ENCODE measurements at places on chromosomes 5 and 9.

GRCh38 chr5:35297755-35298154 is 67.5 kb upstream of the PRLR start:
- DNase-seq = peak; percentile 64

GRCh38 chr9:3359048-3359692 is 166.6 kb downstream of the RFX3 start:
- DNase-seq = no peak

GRCh38 chr5:38104497-38105230 is 153.7 kb upstream of the EGFLAM start:
- no peak for DNase-seq

- no peak for DNase-seq
These were observed 88.8 kb downstream of the OLFM1 start for GRCh38 chr9:135176284-135176683.

- DNase-seq = no peak
These were observed 318.1 kb upstream of the PIK3R1 start for GRCh38 chr5:67897431-67897830.

DNA sequence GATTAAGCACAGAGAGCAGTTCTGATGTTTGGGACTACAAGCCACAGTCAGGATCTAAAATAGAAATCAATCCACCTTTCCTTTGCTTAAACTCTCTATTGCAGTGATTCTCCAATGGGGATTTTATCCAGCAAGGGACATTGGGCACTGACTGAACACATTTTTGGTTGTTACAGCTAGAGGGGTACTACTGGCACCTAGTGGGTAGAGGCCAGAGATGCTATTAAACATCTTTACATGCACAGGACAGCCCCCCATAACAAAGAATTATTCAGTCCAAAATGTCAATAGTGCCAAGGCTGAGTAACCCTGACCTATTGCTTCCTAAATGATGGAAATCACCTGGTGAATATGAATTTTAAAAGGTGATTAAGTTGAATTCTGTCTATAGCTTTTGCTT is 12.0 kb downstream of the ZNF622 start:
- DNase-seq = no peak

- DNase-seq = peak; percentile 75
These were observed 27.4 kb downstream of the FAM219A start for GRCh38 chr9:34430843-34431437.

DNA sequence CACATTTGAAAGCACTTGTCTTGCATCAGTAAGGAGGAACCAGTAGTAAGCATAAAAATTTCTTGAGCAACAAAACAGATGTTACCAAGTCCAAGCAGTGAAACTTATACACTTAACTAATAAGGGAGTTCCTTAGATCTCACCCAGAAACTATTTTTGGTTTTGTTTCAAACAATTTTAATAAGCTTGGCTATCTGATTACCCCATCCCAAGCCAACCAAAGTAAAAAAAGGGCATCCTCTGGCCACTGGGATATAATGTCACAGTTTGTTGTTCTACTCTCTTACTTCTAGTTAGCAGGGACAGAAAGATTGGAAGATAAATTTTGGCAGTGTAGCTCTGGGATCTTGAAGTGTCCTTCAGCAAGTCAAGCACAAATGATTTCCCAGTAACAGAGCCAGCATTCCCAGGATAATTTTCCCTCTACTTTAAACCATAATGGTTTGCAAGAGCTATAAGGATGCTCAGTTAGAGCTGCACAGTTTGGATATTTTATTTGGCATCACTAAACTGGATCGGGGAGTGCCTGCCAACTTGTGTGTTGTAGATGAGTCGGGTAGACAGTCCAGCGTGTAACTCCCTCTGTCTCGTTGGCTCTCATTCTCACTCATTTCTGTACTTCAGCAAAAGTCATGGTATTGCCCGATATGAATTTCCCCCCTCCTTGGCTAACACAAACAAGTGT is 161.9 kb upstream of the HMHB1 start:
- DNase-seq = no peak

DNA sequence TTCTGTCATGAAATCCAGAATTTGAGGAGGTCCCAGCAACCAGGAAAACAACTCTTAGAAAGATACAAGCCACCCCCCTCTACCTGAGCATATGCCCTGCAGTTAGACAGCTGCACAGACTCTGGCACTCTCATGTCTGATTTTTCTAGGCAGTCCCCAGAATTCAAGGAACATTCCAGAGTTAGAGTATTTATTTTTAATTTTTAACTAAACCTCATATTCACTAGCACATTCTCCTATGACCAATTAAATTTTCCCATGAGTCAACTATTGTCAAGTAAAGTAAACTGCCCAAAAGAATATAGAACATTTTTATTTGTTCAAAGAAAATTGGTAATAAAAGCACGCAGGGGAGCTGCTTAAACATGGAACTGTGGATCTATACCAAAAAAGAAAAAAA is 490.5 kb upstream of the SEMA6A start:
- no peak for DNase-seq

DNA sequence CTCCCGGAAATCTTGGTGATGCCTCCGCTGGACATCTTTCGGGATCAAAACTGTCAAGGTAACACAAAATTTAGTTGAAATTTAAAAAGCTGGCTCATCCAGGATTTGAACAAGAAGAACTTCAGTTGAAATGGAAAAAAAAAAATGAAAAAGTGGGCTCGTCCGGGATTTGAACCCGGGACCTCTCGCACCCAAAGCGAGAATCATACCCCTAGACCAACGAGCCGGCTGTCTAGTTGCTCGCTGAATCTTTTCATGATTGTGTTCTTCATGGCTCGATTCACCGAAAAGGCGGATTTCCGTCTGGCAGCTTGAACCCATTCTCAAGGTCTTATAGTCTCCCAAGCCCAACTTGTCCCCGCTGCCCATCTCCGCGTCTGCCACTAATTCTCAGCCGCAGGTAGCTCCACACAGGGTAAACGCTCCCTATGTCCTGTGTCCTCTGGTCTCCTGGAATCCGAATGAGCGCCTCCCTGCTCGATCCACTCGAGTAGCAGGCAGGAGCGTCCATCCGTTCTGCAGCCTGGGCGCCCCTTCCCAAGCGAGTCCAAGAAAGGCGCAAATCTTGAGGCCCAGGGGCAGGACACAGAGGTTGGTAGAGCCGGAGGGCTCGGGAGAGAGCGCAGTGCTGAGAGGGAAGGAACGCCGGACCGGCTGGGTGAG is 16.2 kb downstream of the TRIM7 start:
- DNase-seq = peak; percentile 80

GRCh38 chr9:97425336-97425972 is 13.6 kb downstream of the TDRD7 start:
- DNase-seq = peak; percentile 13

- DNase-seq = no peak
These were observed 21.5 kb upstream of the UBAC1 start for GRCh38 chr9:135982499-135983207.

GRCh38 chr9:89999176-89999533 is 394.3 kb downstream of the GADD45G start:
- peak; percentile 88 for DNase-seq

GRCh38 chr5:78920604-78921003 is 64.5 kb downstream of the ARSB start:
- peak; percentile 49 for DNase-seq

DNA sequence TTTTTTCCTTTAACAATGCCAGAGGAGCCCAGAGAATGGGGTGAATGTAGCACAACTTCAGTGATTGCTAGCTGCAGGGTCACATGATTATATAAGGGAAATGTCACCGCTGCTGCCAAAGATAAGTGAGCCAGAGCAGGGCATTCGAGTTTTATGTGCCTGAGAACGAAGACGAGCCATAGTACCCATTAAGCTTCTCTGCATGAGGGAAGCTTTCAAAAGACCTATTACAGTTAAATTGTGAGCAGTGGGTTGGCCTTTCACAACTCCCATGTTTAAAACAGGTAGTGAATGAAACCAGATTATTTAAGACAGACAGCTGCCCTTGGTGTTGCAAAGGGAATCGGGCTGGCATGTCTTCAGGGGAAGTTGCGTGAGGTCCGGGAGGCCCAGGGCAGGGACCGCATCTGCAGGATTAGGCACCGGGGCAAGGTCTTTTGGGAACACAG is 82.4 kb upstream of the TNFAIP8 start:
- DNase-seq = no peak

DNA sequence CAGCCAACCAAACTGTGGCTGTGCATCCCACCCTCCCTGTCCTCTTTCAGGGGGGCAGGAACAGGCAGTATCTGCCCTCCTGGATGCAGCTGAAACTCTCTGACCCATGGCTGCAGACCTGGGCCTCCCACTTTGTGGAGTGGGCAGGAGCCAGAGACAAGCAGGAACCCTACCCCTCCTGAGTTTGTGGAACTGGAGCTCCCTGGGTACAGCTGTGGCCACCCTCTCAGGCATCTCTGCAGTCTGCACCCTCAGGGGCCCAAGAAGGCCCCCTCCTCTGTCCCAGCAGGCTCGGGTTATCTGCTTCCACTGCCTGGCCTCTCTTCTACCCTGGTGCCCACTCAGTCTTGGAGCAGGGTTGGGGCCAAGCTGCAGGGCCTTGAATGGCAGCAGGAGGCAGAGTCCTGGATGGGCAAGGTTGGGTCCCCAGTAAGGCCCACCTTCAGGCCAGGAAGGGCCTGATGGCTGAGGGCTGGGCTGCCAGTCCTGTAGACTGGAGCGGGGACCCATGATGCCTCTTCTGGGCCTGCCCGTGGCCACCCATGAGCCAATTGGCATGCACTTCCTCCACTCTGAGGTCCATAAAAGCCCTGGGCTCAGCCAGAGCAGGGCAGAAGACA is 619.9 kb downstream of the KIF4B start:
- DNase-seq = no peak

DNA sequence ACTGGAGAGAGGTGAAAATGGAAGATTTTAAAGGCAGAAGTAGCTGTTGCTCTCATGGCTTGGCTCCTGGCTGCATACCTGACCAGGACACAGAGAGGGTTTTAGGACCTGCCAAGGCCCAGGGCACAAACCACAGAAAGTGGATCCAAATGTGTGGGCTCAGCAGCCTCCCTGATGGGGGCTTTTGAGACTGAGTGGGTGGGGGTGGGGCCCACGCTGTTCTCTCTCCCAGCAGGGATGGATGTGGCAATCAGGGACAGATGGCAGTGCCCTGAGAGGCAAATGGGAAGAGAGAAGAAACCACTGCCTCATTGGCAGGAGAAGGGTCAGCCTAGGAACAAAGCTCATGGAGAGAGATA is 34.9 kb upstream of the TIFAB start:
- no peak for DNase-seq

DNA sequence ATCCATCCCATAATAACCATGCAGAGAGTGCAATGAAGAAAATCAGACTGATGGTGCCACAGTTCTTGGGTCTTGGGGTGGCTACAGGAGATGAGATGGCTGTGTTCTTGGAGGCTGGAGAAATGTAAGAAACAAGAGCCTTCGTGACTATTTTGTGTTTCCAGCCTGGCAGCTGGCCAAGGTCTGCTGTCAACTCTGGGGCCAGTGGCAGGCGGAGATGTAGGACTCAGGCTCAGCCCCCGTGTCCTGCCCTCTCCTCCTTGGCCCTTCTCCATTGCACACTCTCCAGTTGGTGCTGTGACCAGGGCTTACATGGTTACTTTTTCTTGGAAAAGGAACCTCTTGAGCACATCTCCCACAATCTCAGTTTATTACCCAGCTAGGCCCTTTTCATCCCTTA is 235.4 kb downstream of the DMRT2 start:
- no peak for DNase-seq

DNA sequence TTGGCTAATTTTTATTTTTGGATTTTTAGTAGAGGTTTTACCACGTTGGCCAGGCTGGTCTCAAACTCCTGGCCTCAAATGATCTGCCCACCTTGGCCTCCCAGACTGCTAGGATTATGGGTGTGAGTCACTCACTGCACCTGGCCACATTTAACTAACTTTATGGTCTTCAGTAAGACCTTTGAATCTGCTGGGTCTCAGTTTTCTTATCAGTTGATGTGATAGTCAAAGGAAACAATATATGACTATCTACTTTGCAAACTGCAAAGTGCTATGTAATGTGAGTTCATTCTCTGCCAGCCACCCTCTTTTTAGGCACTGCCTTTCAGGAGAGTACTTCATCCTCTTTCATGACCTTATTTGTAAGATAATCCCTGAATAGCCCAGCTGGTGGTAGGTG is 474.7 kb downstream of the PDE4D start:
- no peak for DNase-seq

GRCh38 chr9:110864011-110864410 is 174.3 kb downstream of the LPAR1 start:
- no peak for DNase-seq

DNA sequence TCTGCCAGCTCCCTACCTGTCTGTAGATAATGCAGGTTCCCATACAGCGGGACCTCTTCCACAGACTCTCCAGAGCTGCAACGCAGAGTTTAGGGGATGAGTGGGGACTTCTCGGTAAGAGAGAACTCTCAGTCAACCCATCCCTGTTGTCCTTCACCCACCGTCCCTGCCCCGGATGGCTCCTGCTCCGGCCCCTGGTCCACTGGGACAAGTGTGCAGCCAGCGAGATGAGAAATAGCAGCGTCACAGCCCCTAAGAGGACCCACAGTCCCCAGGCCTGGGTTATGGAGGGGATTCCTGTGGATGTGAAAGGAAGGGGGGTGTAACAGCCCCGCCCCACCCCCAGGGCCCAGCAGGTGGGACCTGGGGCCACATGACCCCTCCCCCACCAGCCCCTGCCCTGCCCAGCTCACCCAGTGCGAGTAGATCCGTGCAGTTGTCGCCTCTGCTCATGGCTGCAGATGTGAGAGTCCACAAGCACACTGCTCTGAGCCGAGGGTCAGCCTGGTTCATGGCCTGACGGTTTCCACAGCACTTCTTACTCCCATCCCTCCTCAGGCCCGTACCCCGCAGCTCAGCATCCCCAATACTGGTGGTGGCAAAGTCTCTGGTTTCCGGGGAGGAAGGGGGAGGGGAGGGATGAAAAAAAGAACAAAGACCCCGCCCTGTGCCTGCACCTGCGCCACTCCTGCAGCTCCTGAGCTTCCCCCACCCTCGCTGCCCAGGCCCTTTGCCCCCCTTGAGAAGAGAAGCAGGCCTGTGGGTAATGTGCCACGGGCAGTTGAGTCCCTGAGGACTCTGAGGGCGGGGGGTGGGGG is at the start of gene SIT1:
SIT1 (minus strand) TSS at position 591 of the 818 bp plus-strand sequence; CDS start at position 513, 78 bp downstream.
- no peak for DNase-seq

- DNase-seq = no peak
These were observed 2.2 kb downstream of the LRRC8A start for GRCh38 chr9:128884164-128884563.

DNA sequence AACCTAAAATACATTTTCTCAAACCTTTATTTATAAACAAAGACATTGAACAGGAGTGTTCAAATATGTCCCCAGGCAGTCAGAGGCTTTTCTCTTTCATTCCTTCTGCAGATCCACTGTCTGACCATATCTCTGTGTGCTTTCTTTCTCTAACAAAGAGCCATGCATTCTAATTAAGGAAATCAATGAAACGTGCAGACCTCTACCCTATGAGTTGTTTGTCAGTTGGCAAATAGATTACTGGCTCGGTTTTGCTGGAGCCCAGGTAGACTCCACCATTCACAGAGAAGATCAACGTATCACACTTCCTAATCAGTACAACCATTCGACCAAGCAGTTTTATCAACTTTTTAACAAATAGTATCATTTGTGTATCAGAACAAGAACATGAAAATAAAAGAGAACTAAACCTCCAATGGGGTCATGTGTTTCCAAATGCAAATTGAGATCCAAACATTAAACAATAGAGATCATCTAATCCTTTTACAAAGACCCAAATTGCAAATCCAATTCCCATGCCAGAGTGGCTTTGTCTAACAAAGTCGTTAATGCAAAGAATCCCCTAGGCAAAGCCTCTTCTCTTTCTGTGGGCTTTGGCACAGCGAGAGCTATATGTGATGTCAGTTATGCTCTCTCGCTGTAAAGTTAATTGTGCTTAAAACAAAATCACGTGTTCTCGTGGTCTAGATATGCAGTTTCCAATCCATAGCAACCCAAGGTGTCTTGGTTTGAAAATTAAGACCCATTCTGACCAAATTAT is 16.8 kb downstream of the KLF4 start:
- DNase-seq = no peak

Measured in T47D (cell line).